Tibial nerve (tissue), 4 donors: ENCODE measurements at places on chromosomes 7 and 10. TPM values are rescaled to one million over a fixed set of nuclear protein-coding genes. Genes with fewer than 3 reads are reported as not detected.

The IKZF1 gene
- 20.0 TPM for total RNA-seq

The RSPH10B gene
- 0.20 TPM for total RNA-seq

The TRIM74 gene
- total RNA-seq, result 1.4 TPM

The CCDC172 gene
- not detected for total RNA-seq

The GOLGA7B gene
- total RNA-seq, result 0.90 TPM

The BRAF gene
- 51.3 TPM for total RNA-seq

The PRSS37 gene
- total RNA-seq, result not detected

The AKR1C8 gene
- not detected for total RNA-seq

- H3K27me3 ChIP-seq, result no peaks in the 10 kb centered on the region
- H3K27ac ChIP-seq, result no peak overlapping the region
- H3K36me3 ChIP-seq, result no peaks in the 10 kb centered on the region
- H3K4me3 ChIP-seq, result no peak overlapping the region
- no peak for DNase-seq
These were observed 21.7 kb downstream of the PLAU start for GRCh38 chr10:73932620-73933112.

- H3K36me3 ChIP-seq, result no peaks in the 10 kb centered on the region
- no peak overlapping the region for H3K4me3 ChIP-seq
- H3K27ac ChIP-seq, result no peak overlapping the region
- DNase-seq, result no peak
- H3K4me1 ChIP-seq, result no peaks in the 10 kb centered on the region
These were observed 101.0 kb downstream of the HBP1 start for GRCh38 chr7:107269790-107270189.

DNA sequence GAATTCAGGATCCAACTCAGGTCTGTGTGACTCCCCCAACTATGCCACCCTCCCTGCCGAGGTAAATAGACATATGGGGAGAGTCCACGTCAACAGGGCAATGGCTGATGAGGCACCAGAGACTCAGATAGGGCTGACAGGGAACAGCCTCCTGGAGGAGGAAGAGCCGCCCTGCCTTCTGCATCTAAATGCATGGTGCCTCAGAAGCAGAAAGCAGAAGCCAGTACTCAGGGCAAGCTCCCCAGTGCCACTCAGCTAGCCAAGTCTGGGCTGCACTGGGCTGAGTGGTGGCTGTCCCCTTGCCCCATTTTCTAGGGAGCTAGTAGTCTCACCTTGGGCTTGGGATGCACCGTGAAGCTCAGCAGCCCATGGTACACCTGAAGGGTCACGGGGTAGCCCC lies 11.0 kb downstream of the RRP12 start:
- H3K4me3 ChIP-seq, result no peak overlapping the region
- H3K4me1 ChIP-seq, result no peaks in the 10 kb centered on the region

- no peak for DNase-seq
- H3K27me3 ChIP-seq, result no peaks in the 10 kb centered on the region
- H3K4me3 ChIP-seq, result no peak overlapping the region
- no peaks in the 10 kb centered on the region for H3K36me3 ChIP-seq
- no peak overlapping the region for H3K27ac ChIP-seq
These were observed 30.1 kb downstream of the KCND2 start for GRCh38 chr7:120303105-120303504.

DNA sequence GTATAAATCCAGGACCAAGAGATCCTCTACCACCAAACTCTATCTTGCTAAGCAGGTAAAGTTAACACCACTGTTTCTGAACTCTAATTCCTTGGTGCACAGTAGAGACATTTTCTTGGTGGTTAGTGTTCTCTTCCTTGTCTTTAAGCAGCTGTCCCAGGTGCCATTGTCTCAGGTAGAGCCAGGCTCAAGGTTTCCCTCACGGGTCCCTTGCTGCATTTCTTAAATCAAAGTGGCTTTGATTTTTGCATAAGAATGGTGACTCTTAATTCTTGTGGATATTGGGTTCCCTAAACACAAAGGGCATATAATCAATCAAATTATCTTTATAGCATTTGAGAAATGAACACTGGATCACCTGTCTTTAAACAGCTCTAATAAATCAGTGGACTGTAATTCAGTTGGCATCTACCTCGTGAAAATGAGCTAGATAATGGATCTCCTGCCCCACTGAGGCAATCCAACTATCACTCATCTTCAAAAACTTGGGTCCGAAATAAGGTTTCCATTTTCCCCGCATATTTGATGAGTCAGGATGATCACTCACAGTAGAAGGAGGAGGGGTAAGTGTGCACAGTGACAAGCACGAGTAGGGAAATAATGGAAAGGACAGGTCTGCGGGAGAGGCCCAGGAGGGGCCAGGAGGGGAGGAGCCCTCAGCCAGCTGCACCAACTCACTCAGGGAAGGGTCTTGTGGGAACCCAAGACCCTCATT lies 2.4 kb downstream of the ABCC2 start:
- no peak overlapping the region for H3K4me3 ChIP-seq
- peaks cover 12% of the 10 kb centered on the region for H3K4me1 ChIP-seq
- no peaks in the 10 kb centered on the region for H3K36me3 ChIP-seq
- no peak overlapping the region for H3K27ac ChIP-seq

DNA sequence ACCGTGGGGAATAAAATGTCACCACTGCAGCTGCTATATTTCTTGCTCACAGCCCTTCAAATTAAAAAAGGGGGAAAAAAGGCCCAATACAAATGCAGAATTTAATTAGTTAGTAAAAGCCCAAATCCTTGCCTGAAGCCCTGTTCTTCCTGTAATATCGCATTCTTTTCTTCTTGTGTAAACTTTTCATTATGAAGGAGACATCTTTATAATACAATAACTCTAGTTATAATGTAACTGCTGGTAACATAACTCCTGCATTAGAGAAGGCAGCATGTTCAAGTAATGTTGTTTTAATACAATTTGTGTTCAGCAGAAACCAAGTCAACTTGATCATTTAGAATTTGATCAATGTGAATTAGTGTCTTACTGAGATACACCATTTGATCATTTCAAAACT lies 250.9 kb downstream of the CHCHD3 start:
- no peaks in the 10 kb centered on the region for H3K36me3 ChIP-seq
- no peaks in the 10 kb centered on the region for H3K4me1 ChIP-seq
- DNase-seq, result no peak
- no peak overlapping the region for H3K4me3 ChIP-seq

DNA sequence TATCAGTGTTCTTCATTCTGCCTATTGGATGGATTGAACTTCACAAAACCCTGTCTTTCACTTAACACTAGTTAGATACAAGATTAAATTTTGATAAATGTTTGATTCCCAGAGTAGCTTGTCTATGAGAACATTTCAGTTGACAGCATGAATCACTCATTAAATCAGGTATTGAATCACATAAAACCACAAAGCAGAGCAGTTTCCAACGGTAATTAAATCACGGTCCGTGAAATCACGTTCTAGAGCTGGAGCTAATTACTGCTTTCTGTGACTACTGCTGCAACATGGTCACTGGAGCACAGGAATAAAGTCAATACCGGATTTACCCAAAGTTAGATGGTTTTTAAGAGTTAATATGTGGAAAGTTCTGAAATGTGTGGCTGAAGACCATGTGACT lies 257.8 kb upstream of the PCDH15 start:
- no peaks in the 10 kb centered on the region for H3K4me1 ChIP-seq
- H3K4me3 ChIP-seq, result no peak overlapping the region
- no peak for DNase-seq
- H3K36me3 ChIP-seq, result no peaks in the 10 kb centered on the region
- no peaks in the 10 kb centered on the region for H3K27me3 ChIP-seq
- H3K27ac ChIP-seq, result no peak overlapping the region

- DNase-seq, result no peak
- no peak overlapping the region for H3K27ac ChIP-seq
- no peaks in the 10 kb centered on the region for H3K36me3 ChIP-seq
- H3K4me1 ChIP-seq, result no peaks in the 10 kb centered on the region
- H3K27me3 ChIP-seq, result no peaks in the 10 kb centered on the region
These were observed 16.5 kb downstream of the DENND10 start for GRCh38 chr10:119120413-119120867.

- H3K27ac ChIP-seq, result no peak overlapping the region
- no peaks in the 10 kb centered on the region for H3K27me3 ChIP-seq
- H3K4me3 ChIP-seq, result no peak overlapping the region
- H3K36me3 ChIP-seq, result no peaks in the 10 kb centered on the region
These were observed 2.0 kb upstream of the GTPBP4 start for GRCh38 chr10:986137-986825.

- H3K4me1 ChIP-seq, result no peaks in the 10 kb centered on the region
- H3K36me3 ChIP-seq, result no peaks in the 10 kb centered on the region
- no peak overlapping the region for H3K4me3 ChIP-seq
- H3K27me3 ChIP-seq, result no peaks in the 10 kb centered on the region
- no peak overlapping the region for H3K27ac ChIP-seq
- DNase-seq, result no peak
These were observed 26.7 kb downstream of the XRCC2 start for GRCh38 chr7:152649220-152649619.

GRCh38 chr10:102645741-102646609 lies 1.7 kb downstream of the TRIM8 start:
- DNase-seq, result peak; percentile 90
- H3K36me3 ChIP-seq, result peaks cover 21% of the 10 kb centered on the region
- peak overlapping the region; percentile 99 for H3K27ac ChIP-seq

DNA sequence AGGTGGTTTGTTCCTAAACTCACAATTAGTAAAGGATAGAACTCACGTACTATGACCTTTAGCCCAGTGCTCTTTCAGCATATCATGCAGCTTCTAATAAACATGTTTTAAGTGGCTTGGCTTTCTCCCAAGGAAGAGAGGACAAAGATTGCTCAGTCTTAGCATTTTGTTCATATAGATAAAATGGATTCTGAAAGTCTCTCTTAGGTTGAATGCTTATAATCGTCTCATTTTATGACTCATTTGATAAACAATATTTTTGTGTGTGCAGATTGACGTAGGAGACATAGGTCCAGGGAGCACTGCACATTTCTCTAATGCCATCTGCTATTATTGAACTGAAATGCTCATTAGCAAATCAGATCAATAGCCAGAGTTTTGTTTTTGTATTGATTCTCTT lies 44.8 kb downstream of the GNAT3 start:
- no peak overlapping the region for H3K27ac ChIP-seq
- no peaks in the 10 kb centered on the region for H3K27me3 ChIP-seq
- no peak for DNase-seq
- H3K36me3 ChIP-seq, result no peaks in the 10 kb centered on the region

GRCh38 chr10:49298983-49299815 lies at the start of gene C10orf71:
Gene C10orf71, plus strand, starts transcription at chr10:49299170. Its CDS starts 23,376 bp downstream, at chr10:49322546.
- H3K4me3 ChIP-seq, result no peak within 1 kb of the TSS
- no peak for DNase-seq
- H3K4me1 ChIP-seq, result peaks cover 6% of the 10 kb centered on the region
- no peak within 1 kb of the TSS for H3K27ac ChIP-seq
- no peaks in the 10 kb centered on the region for H3K36me3 ChIP-seq

DNA sequence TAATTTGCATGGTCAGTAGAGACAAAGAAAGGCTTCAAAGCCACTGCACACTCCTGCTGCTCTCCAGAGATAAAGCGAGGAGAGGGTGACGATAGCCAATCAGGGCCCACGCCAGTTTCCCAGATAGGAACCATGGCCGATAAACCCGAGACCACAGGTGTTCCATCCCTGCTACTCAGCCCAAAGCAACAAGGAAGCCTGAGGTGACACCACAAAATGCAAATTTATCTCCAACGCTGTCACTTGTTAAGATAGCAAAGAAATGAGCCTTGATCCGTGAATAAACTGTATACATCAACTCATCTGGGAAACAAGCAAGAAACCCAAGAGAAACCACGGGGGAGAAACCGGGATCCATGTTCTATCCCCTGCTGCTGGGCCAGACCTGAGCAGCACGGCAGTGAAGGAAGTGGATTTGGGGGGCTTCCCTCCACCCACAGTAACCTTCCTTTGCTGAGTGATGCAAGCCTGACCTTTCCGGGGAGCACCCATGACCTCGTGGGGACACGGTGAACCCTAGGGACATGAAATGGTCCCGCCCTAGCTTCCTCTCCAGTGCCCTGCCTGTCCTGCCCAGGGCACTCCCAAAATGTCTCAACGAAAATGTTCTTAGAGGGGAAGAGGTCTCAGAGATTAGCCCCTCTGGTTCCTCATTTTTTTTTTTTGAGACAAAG lies 164.6 kb downstream of the PTPRN2 start:
- no peak overlapping the region for H3K4me3 ChIP-seq
- H3K27ac ChIP-seq, result no peak overlapping the region
- no peaks in the 10 kb centered on the region for H3K36me3 ChIP-seq

GRCh38 chr7:117323851-117324711 lies 1.2 kb upstream of the WNT2 start:
- H3K27me3 ChIP-seq, result peaks cover 47% of the 10 kb centered on the region
- H3K27ac ChIP-seq, result no peak overlapping the region
- peak overlapping the region; percentile 50 for H3K4me3 ChIP-seq
- H3K36me3 ChIP-seq, result no peaks in the 10 kb centered on the region
- no peaks in the 10 kb centered on the region for H3K4me1 ChIP-seq

DNA sequence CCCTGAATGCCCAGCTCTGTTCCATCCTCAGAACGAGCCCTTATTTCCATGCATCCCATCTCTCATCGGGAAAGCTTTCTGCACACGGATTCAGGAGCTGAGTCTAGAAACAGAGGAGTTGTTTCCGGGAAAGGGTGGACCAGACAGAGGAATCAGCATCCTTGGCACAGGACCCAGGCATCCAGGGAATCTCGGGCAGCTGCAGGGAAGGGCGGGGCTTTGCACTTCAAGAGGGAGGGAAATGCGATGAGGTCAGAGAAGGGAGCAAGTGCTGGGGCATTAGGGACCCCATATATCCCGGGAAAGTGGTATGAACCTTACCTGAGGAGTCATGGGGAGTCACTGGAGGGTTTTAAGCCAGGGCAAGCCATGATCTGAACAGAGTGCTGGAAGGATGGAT lies 68.5 kb downstream of the NPTX2 start:
- H3K36me3 ChIP-seq, result no peaks in the 10 kb centered on the region
- H3K27ac ChIP-seq, result no peak overlapping the region
- H3K27me3 ChIP-seq, result no peaks in the 10 kb centered on the region

DNA sequence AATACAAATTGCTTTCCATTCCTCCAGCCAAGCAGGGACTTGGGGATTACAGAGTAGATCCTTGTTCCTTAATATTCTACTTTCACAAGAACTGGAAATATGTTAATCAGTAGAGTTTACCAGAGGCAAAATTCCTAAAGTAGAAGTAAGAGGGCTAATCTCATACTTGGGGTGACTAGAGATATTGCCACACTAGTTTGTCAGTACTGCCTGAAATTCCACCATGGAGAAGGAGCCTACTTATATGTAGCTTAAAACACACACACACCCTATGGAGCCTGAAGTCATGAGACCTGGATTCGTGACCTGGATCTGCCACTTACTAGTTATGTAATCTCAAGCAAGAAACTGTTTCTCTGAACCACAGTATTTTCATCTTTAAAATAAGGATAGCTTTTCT lies 33.9 kb downstream of the STRIP2 start:
- H3K36me3 ChIP-seq, result no peaks in the 10 kb centered on the region
- H3K27ac ChIP-seq, result no peak overlapping the region
- H3K27me3 ChIP-seq, result no peaks in the 10 kb centered on the region
- no peak for DNase-seq
- no peaks in the 10 kb centered on the region for H3K4me1 ChIP-seq

GRCh38 chr10:101244321-101245050 lies 15.2 kb upstream of the LBX1 start:
- no peaks in the 10 kb centered on the region for H3K4me1 ChIP-seq
- H3K27me3 ChIP-seq, result peaks cover 74% of the 10 kb centered on the region
- H3K4me3 ChIP-seq, result no peak overlapping the region
- H3K36me3 ChIP-seq, result no peaks in the 10 kb centered on the region
- no peak for DNase-seq
